Kidney (tissue), 22 donors: ENCODE measurements at places on chromosomes 4 and X. TPM values are rescaled to one million over a fixed set of nuclear protein-coding genes. Genes with fewer than 3 reads are reported as not detected.

Gene BMPR1B
- total RNA-seq, result 4.1 TPM

Gene SSX2
- total RNA-seq, result not detected

Gene C1QTNF7
- 2.2 TPM for total RNA-seq

Gene TEX13D
- not detected for total RNA-seq

Gene IL13RA2
- total RNA-seq, result 0.31 TPM

Gene MCTS1
- total RNA-seq, result 30.6 TPM

Gene PALLD
- total RNA-seq, result 120 TPM

Gene SPATA18
- total RNA-seq, result 11.6 TPM

Gene CLCN4
- 7.3 TPM for total RNA-seq

Gene SHOX
- not detected for total RNA-seq

Gene ZNF630
- total RNA-seq, result 3.3 TPM

Gene HTN1
- total RNA-seq, result not detected

Gene TACR3
- total RNA-seq, result not detected

Gene VCX3A
- not detected for total RNA-seq

Gene BEX1
- total RNA-seq, result 5.4 TPM

GRCh38 chr4:7252510-7253340 lies 60.4 kb downstream of the SORCS2 start:
- H3K4me3 ChIP-seq, result no peak overlapping the region
- no peak overlapping the region for H3K27ac ChIP-seq
- DNase-seq, result no peak
- no peaks in the 10 kb centered on the region for H3K27me3 ChIP-seq
- no peaks in the 10 kb centered on the region for H3K36me3 ChIP-seq

- H3K27me3 ChIP-seq, result no peaks in the 10 kb centered on the region
- no peaks in the 10 kb centered on the region for H3K36me3 ChIP-seq
- peaks cover 4% of the 10 kb centered on the region for H3K4me1 ChIP-seq
- peak overlapping the region; percentile 15 for H3K4me3 ChIP-seq
- H3K27ac ChIP-seq, result no peak overlapping the region
These were observed 183.7 kb downstream of the SPATA18 start for GRCh38 chr4:52234561-52235440.

GRCh38 chr4:110198435-110199416 lies at the start of gene ELOVL6:
Gene ELOVL6, minus strand, starts transcription at chr4:110198615. Its CDS starts 280 bp downstream, at chr4:110198335.
- peak; percentile 76 for DNase-seq
- H3K36me3 ChIP-seq, result no peaks in the 10 kb centered on the region
- no peaks in the 10 kb centered on the region for H3K4me1 ChIP-seq
- peak within 1 kb of the TSS; percentile 92 for H3K4me3 ChIP-seq
- no peaks in the 10 kb centered on the region for H3K27me3 ChIP-seq
- peak within 1 kb of the TSS; percentile 83 for H3K27ac ChIP-seq

- peak overlapping the region; percentile 18 for H3K27ac ChIP-seq
- H3K36me3 ChIP-seq, result no peaks in the 10 kb centered on the region
- H3K4me3 ChIP-seq, result peak overlapping the region; percentile 59
- DNase-seq, result peak; percentile 62
- peaks cover 5% of the 10 kb centered on the region for H3K4me1 ChIP-seq
These were observed 151.2 kb upstream of the SLC4A4 start for GRCh38 chr4:71187404-71188155.

DNA sequence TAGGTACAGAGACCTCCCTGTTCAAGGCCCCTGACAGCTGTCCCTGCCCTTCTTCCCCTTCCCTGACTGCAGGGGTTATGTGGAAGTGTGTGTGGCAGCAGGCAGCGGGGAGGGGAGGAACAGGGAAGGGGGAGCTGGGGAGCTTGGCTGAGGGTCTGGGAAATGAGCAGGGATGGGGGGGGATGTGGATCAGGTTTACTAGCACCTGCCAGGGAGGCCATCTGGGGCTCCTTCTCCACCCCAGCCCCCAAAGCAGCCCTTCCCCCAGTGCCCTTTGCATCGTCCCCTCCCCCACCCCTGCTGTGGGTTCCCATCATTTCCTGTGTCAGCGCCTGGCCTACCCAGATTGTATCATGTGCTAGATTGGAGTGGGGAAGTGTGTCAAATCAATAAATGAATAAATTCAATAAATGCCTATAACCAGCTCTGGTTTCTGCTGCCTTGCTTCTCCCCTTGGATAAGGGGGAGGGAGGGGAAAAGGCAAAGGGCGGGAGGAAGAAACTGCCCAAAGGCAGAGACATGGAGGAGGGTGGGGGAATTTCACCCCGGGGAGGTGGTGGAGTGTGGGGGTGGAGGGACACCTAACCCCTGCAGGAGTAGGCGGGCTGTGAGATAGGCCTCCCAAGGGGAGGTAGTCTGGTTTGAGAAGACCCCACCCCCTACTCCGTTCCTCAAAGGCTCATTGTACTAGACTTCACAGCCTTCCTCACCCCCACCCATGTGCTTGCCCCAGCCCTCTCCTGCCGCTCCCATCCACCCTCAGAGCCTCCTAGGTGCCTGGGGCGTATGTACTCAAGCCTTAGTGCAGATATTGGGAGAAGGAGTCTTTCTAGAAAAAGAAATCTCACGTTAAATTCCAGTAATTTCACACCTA lies 3.2 kb downstream of the CXorf65 start:
- no peaks in the 10 kb centered on the region for H3K27me3 ChIP-seq
- peak; percentile 69 for DNase-seq
- H3K27ac ChIP-seq, result no peak overlapping the region
- no peaks in the 10 kb centered on the region for H3K36me3 ChIP-seq
- no peak overlapping the region for H3K4me3 ChIP-seq
- no peaks in the 10 kb centered on the region for H3K4me1 ChIP-seq

DNA sequence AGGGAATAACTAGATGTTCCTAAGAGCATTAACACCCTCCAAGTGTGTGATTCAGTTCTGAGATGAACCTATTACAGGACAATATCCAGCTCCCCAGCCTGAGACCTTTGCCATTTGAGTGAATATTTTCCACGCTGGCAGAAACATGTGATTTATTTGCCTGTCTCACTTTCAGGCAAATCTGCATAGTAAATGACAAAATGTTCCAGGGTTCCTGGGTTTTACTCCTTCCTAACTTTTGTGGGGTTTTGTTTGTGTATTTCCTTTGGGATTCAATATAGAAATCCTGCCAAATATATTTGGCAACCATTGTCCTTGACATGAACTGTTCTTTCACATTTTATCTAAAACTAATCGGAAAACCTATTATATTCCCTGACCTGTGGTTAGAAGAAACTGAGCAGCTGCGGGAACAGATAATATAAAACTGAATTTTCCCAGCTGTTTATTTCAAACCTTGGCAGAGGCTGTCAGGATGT lies 12.5 kb downstream of the F8 start:
- no peak overlapping the region for H3K27ac ChIP-seq
- no peak overlapping the region for H3K4me3 ChIP-seq
- H3K4me1 ChIP-seq, result peaks cover 3% of the 10 kb centered on the region
- no peaks in the 10 kb centered on the region for H3K36me3 ChIP-seq
- H3K27me3 ChIP-seq, result no peaks in the 10 kb centered on the region
- no peak for DNase-seq

GRCh38 chrX:9906919-9907318 lies 60.2 kb upstream of the CLDN34 start:
- no peak overlapping the region for H3K4me3 ChIP-seq
- no peaks in the 10 kb centered on the region for H3K27me3 ChIP-seq
- no peak overlapping the region for H3K27ac ChIP-seq
- no peaks in the 10 kb centered on the region for H3K36me3 ChIP-seq

GRCh38 chr4:78768452-78769180 lies 7.5 kb upstream of the BMP2K start:
- no peak for DNase-seq
- no peaks in the 10 kb centered on the region for H3K27me3 ChIP-seq
- H3K27ac ChIP-seq, result no peak overlapping the region

DNA sequence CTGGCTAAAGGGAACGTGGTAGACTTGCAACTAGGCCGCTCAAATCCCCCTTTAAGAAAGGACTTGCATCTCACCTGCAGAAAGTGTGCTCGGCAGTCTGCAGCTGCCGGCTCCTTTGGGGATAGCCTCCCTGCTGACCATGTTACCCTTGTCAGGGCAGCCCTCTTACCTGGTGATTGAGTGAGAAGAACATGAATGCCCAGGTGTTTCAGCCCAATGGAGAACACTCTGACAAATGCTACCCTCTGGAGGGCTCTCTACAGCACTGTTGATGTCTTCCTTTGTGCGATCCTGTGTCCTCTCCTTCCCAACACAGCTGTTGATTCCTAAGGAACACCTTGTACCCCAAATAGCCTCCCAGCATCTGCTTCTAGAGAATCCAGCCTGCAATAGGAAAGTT lies 178.7 kb upstream of the LDB2 start:
- H3K4me3 ChIP-seq, result no peak overlapping the region
- no peaks in the 10 kb centered on the region for H3K27me3 ChIP-seq
- no peak for DNase-seq
- no peaks in the 10 kb centered on the region for H3K36me3 ChIP-seq
- H3K27ac ChIP-seq, result no peak overlapping the region
- no peaks in the 10 kb centered on the region for H3K4me1 ChIP-seq

GRCh38 chr4:23686169-23686897 lies 203.5 kb downstream of the PPARGC1A start:
- no peaks in the 10 kb centered on the region for H3K36me3 ChIP-seq
- H3K4me1 ChIP-seq, result no peaks in the 10 kb centered on the region
- no peak overlapping the region for H3K27ac ChIP-seq
- H3K27me3 ChIP-seq, result no peaks in the 10 kb centered on the region
- no peak overlapping the region for H3K4me3 ChIP-seq

- H3K4me3 ChIP-seq, result no peak overlapping the region
- H3K4me1 ChIP-seq, result no peaks in the 10 kb centered on the region
- DNase-seq, result no peak
These were observed 409.3 kb upstream of the NWD2 start for GRCh38 chr4:36835246-36835645.

GRCh38 chr4:123776267-123776666 lies 379.7 kb downstream of the SPRY1 start:
- no peak overlapping the region for H3K27ac ChIP-seq
- no peaks in the 10 kb centered on the region for H3K4me1 ChIP-seq
- DNase-seq, result no peak
- no peaks in the 10 kb centered on the region for H3K36me3 ChIP-seq
- no peak overlapping the region for H3K4me3 ChIP-seq
- no peaks in the 10 kb centered on the region for H3K27me3 ChIP-seq

- H3K4me1 ChIP-seq, result no peaks in the 10 kb centered on the region
- no peak overlapping the region for H3K4me3 ChIP-seq
- H3K36me3 ChIP-seq, result no peaks in the 10 kb centered on the region
- no peak for DNase-seq
These were observed 21.7 kb upstream of the EGFL6 start for GRCh38 chrX:13547671-13548070.

GRCh38 chrX:55908661-55909212 lies 191.2 kb downstream of the RRAGB start:
- peak overlapping the region; percentile 87 for H3K4me3 ChIP-seq
- peak; percentile 42 for DNase-seq
- no peaks in the 10 kb centered on the region for H3K4me1 ChIP-seq

DNA sequence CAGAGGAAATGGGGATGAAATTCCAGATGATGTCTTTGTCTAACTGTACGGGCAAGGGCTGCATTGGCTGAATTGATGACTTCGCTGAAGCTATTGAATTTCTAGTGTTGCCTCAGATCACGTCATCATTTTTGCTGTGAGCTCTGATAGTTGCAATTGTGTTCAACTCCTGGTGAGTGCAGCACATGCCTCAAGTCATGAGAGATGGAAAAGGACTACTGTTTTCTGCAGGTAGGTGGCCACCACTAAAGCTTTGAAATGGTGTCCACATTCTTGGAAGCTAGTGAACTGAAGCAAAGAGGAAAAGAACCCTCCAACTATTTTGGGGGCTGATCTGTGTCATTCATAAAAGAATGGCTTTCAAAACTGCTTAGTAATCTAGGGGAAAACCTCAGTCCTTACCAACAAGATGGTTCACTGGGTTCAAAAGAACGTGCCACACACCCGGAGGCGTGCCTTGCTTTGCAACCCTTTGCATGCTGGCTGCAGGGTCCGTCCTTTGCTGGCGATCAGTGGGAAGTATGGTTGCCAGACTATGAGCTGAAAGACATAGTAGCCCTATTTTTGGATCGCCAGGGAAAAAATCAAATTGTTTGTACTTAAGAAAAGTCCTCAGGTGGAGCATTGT lies 88.1 kb upstream of the STOX2 start:
- no peaks in the 10 kb centered on the region for H3K27me3 ChIP-seq
- H3K4me1 ChIP-seq, result no peaks in the 10 kb centered on the region
- H3K36me3 ChIP-seq, result no peaks in the 10 kb centered on the region

GRCh38 chrX:95974096-95974470 lies 710.6 kb upstream of the DIAPH2 start:
- no peaks in the 10 kb centered on the region for H3K36me3 ChIP-seq
- no peaks in the 10 kb centered on the region for H3K27me3 ChIP-seq
- no peak overlapping the region for H3K4me3 ChIP-seq
- no peak overlapping the region for H3K27ac ChIP-seq

GRCh38 chr4:173411106-173411693 lies 12.3 kb upstream of the SCRG1 start:
- no peaks in the 10 kb centered on the region for H3K27me3 ChIP-seq
- H3K4me3 ChIP-seq, result no peak overlapping the region
- H3K27ac ChIP-seq, result no peak overlapping the region
- H3K36me3 ChIP-seq, result no peaks in the 10 kb centered on the region
- H3K4me1 ChIP-seq, result no peaks in the 10 kb centered on the region

DNA sequence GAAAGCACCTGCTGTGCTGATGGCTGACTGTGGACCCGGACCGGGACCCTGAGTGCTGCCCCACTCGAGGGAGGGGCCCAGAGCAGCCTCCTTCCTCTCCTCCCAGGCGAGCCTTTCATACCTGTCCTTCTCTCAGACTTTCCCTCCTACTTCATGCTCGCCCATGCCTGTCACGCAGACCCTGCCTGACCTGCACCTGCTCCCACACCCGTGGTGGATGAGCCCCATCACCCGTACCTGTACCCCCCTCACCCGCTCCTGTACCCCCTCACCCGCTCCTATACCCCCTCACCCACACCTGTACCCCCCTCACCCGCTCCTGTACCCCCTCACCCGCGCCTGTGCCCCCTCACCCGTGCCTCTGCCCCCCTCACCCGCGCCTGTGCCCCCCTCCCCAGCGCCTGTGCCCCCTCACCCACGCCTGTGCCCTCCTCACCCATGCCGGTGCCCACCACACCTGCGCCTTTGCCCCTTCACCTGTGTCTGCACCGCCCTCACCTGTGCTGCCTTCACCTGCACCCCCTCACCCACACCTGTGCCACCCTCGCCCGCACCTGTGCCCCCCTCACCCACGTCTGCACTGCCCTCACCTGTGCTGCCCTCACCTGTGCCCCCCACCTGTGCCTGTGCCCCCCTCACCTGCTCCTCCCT lies 5.8 kb downstream of the MAEA start:
- no peaks in the 10 kb centered on the region for H3K27me3 ChIP-seq
- H3K4me1 ChIP-seq, result peaks cover 35% of the 10 kb centered on the region

- H3K4me3 ChIP-seq, result no peak overlapping the region
- no peaks in the 10 kb centered on the region for H3K36me3 ChIP-seq
- H3K4me1 ChIP-seq, result no peaks in the 10 kb centered on the region
- H3K27me3 ChIP-seq, result no peaks in the 10 kb centered on the region
- peak; percentile 17 for DNase-seq
- no peak overlapping the region for H3K27ac ChIP-seq
These were observed 14.0 kb upstream of the TTC29 start for GRCh38 chr4:146959692-146960091.

- H3K36me3 ChIP-seq, result peaks cover 2% of the 10 kb centered on the region
- no peak for DNase-seq
- peak overlapping the region; percentile 94 for H3K27ac ChIP-seq
- H3K4me1 ChIP-seq, result no peaks in the 10 kb centered on the region
- peak overlapping the region; percentile 81 for H3K4me3 ChIP-seq
- no peaks in the 10 kb centered on the region for H3K27me3 ChIP-seq
These were observed 1.2 kb downstream of the TFE3 start for GRCh38 chrX:49041744-49042580.
